Daoy (cell line): ENCODE measurements at places on chromosomes 5 and 9. TPM values are rescaled to one million over a fixed set of nuclear protein-coding genes. Genes with fewer than 3 reads are reported as not detected.
A peak's percentile ranks its signal among the peaks of the same experiment; 100 is the strongest.

The PTPN3 gene
- total RNA-seq: 10.4 and 25.4 TPM in 2 replicates

The CWC27 gene
- total RNA-seq: 21.6 and 43.3 TPM in 2 replicates

The DEPDC1B gene
- 27.7 and 35.3 TPM in 2 replicates for total RNA-seq

The PAIP2 gene
- total RNA-seq: 94.9 and 102 TPM in 2 replicates

The SOX30 gene
- total RNA-seq: 0.11 TPM in 1 of 2 replicates, not detected in the other

The DRD1 gene
- 0.06 TPM in 2 replicates for total RNA-seq

The ADAMTS6 gene
- total RNA-seq: 14.2 and 20.8 TPM in 2 replicates

The FBP1 gene
- not detected in 2 replicates for total RNA-seq

GRCh38 chr5:149175346-149176105 lies 34.2 kb downstream of the ABLIM3 start:
- peak; percentile 14 for DNase-seq

GRCh38 chr5:180291234-180291940 lies 496 bp downstream of the MAPK9 start:
- peak; percentile 38 for DNase-seq

- DNase-seq: peak; percentile 62
Observed at GRCh38 chr5:132411304-132412013, 41.9 kb downstream of the SLC22A5 start.

GRCh38 chr9:4904322-4905134 lies 80.5 kb upstream of the JAK2 start:
- DNase-seq: peak; percentile 54

DNA sequence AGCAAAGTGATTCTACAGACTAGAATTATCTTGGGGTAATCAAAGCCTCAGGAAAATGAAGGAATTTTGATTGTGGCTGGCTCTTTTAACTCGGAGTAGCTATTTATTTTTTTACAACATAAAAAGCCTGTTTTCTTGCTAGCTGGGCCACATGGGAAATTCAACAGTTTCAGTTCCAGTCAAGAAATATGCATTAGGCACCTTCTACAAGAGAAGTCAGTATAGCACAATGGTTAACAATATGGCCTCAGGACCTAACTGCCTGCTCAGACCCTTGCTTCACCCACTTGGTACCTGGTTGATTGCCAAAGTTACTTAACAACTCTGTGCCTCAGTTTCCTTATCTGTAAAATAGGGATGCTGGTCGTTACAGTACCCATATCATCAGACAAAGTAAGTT lies 586.2 kb downstream of the ZNF608 start:
- no peak for DNase-seq

GRCh38 chr9:109251080-109251775 lies 69.6 kb downstream of the EPB41L4B start:
- DNase-seq: peak; percentile 93

DNA sequence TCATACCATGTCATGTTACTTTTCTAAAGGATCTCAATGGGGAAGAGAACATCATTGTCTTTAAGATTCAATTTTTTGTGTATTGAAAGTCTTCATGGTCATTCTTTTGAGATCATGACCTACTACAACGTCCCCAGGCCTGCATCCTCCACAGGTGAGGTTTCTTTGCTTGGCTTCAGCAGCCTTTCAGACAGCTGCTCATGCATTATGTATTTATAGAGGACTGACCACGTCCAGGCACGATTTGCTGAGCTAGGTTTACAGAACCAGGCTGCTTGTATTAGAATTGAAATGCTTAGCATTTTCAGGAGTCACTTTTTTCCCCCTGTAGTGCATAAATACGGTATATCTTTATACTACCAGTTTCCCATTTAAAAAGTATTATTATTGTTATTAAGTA lies 70.4 kb downstream of the LIX1 start:
- no peak for DNase-seq

GRCh38 chr5:61734001-61734400 lies 401.9 kb downstream of the ZSWIM6 start:
- no peak for DNase-seq

DNA sequence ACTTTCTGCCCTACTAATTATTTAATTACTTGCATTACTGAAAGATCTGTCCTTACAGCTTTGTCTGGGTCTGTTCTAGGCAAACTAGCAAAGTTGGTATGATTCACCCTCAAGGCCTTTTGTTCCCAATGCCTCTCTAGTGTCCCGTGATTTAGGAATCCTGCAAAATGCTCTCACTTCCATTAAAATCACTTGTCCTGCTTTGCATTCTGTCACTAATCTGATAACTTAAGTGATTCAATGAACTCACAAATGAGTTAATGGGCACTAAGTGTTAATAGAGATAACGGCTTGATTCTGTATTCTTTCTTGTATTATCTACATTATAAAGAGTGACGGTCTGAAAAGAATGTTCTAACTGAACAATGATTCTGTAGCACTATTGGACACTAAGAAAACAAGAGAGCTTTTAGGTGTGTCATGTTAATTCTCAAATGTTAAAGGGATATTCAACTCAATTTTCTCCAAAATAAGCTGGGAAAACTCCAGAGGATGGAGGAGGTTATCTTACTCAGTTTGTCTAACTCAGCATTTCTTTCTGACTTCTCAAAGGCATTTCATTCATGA lies 697.3 kb downstream of the CETN3 start:
- no peak for DNase-seq

DNA sequence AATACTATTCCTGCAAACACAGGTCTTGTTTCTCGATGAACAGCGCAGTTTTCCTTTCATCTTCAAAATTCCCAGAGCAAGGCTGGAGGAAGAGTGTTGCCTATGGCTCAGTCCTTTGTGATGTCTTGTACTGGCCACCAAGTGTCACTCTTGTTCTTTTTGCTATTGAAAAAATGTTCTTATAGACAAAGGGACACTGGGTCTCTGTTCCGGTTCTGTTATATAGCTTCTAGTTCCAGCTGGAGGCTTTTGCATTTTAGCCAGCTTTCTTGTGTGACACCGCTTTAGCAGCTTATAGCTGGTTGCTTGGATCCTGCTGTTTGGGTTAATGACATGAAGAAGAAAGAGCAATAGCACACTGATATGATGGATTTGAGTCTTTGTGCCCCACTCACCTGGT lies 343.7 kb upstream of the KCNN2 start:
- DNase-seq: no peak

DNA sequence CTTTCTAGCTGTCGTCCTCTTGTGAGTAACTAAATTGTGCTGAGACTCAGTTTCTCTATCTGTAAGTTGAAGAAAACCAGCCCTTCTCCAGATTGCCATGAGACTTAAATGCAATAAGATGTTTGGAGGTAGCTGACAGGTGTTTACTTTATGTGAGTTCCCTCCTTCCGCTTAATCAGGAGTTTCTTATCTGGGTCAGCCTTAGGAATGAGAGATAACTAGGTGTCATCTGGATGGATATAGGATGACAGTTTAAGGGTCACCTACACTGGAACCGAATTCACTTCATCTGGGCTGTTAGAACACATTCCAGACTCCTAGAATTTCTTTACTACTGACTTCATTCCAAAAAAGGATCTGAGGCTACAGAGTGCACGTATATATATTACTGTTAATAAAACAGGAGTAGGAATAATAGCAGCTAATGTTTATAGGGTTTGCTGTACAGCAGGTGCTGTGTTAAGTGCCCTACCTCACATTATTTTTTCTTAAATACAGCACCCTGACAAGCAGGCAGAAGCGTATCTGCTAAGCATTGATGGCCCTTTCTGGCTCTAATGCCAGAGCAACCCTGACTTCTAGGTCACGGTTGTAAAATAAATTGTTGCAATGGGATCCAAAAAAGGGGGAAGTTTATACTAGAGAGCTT lies 30.0 kb upstream of the CPEB4 start:
- no peak for DNase-seq

DNA sequence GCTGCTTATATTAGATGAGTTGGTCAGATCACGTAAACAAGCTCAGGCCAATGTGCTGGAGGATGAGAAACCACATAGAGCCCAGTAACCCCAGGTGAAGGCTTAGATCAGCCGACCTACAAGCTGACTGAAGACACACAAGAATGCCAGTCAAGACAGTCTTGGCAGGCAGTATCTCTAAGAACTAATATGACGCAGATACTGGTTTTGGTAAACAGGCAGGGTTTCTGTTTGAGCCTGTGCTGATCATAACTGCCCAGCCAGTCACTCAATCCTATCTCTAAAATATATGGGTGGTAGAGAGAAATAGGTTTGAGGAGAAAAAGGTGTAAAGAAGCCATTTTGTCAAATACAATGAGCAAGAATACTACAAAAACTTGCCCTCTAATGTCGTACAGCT lies 7.8 kb upstream of the RIGI start:
- DNase-seq: no peak

DNA sequence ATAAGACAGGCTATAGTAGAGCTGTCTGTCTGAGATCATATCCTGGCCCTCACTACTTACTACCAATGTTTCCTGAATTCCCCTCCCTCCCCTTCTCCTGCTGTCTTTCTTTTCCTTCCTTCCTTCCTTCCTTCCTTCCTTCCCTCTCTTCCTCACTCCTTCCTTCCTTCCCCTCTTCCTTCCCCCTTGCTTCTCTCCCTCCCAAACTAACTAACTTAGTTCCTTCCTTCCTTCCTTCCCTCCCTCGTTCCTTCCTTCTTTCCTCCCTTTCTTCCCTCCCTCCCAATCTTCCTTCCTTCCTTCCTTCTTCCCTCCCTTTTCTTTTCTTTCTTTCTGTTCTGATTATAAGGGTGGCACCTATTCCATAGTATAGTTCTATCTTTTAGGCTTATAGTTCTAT lies 150.0 kb upstream of the GDNF start:
- DNase-seq: no peak

- no peak for DNase-seq
Observed at GRCh38 chr5:124236361-124237205, 509.9 kb downstream of the ZNF608 start.
